Left ventricle myocardium inferior (tissue), 1 donor: ENCODE measurements at places on chromosomes 1 and 21. TPM values are rescaled to one million over a fixed set of nuclear protein-coding genes. Genes with fewer than 3 reads are reported as not detected.

CRNN gene
- not detected for total RNA-seq

DNA sequence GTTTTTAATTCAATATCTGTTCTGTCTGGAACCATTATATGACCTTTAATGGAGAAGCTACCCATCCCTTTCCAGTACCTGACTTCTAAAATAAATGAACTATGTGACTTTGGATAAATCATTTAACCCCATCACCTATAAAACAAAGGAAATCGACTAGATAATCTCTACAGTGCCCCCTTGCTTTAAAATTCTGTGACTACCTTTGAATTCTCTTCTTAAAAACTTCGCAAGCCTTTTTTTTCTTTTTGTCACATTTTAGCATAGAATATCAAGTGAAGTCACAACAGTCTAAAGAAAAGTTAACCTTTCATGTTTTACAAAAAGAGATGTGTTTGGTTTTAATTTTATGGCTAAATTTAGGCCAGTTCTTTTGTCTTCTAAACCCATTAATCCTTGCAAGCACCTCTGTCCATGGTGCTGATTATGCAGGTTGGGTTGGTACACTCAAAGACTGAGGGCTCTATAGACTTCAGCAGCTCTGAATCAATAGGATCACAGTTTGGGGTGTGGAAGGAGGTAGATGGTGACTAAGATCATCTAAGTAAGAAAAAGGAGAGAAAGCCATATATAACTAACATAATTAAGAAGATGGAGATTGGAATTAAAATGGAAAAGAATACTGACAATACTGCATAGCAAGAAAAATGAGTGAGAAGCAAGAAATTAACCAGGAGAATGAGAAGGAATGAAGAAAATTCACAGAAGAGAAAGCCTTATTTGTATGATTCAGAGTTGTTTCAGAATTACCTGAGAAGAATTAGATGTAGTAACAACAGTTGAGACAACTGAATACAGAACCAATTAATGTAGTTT lies 59.2 kb downstream of the TBX15 start:
- DNase-seq = no peak

DNA sequence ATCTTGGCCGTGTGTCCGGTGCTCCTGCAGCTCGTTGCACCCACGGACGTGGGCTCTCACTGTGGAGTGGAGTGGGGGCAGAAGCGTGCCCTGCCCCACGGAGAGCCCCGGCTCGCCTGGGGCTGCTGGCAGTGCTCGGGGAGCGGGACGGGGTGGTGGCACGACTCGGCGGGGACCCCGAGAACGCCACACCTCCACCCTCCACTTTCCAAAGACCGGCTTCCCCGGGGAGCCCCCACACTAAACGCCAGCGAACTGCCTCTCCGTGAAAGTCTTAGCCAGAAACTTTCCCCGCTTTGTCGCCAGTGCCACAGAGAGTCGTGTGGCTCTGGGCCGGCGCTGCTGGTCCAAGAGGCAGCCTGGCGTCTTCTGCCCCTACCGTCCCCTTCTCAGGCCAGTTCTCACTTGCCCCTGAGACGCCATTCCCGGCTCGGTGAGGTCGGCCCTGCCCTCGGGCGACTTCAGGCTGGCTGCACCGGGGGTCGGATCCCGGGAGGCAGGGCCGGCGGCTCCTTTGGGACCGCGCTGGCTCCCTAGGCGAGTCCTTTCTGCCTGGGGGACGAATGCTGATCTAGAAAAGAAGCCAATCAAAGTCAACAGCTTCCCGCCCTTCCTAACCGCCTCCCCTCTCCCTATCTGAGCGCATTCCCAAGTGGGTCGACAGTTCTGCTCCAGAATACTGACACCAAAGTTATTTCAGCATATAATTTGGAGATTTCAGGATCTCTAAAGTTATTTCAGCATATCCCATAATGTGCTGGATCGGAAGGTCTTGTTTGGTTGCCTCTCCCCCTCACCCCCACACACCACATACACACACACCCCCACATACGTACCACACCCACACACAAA lies 2.6 kb upstream of the SAMD13 start:
- DNase-seq = peak; percentile 26

AHDC1 gene
- total RNA-seq = 40.1 TPM

IL22RA1 gene
- 0.14 TPM for total RNA-seq

RNU1-4 gene
- 6,072 TPM for total RNA-seq

CIART gene
- 8.7 TPM for total RNA-seq

GRCh38 chr1:219387211-219387610 lies 213.5 kb downstream of the LYPLAL1 start:
- no peak for DNase-seq

GJA9 gene
- not detected for total RNA-seq

DNA sequence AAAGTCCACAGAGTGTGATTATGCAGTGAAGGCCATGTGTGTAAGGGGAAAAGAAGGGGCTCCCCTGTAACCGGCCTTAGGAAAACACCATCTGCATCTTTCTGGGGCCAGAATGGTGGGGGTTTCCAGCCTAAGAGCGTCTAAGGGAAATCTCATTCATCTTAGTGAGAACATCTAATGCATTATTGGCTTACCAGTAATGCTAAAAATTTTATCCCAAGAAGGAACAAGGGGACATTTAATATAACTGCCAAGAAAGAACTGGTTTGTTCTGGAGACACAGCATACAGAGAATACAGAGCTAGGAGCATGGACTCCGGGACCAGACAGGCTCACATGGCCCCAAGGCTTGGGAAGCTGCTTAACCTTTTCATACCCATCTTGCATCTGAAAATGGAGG lies 58.3 kb upstream of the DSCAM start:
- DNase-seq = no peak

GRCh38 chr1:36786425-36786824 lies 247.9 kb downstream of the GRIK3 start:
- no peak for DNase-seq

DNA sequence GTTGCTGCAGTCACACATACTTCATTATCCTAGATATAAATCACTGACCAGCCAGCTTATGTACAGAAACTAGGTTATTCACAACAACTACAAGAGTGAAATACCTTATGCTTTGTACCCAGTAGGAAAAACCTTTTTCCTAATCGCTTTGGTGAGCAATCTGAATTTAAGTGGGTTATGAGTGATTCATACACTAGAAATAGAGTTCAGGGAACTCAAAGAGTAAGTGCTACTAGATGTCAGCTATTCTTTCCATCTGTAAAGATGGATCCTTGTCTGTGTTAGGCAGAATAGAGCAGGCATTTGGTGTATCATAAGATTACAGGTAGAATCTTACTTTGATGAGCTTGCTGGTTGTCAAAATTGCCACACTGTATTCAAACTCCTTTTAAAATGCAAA lies 101.9 kb downstream of the ZNF644 start:
- DNase-seq = no peak

LCE1F gene
- total RNA-seq = not detected

GRCh38 chr1:155134880-155135414 lies 705 bp upstream of the SLC50A1 start:
- peak; percentile 84 for DNase-seq

- DNase-seq = no peak
Measured at GRCh38 chr21:44539046-44539445, 949 bp downstream of the KRTAP10-1 start.

DNA sequence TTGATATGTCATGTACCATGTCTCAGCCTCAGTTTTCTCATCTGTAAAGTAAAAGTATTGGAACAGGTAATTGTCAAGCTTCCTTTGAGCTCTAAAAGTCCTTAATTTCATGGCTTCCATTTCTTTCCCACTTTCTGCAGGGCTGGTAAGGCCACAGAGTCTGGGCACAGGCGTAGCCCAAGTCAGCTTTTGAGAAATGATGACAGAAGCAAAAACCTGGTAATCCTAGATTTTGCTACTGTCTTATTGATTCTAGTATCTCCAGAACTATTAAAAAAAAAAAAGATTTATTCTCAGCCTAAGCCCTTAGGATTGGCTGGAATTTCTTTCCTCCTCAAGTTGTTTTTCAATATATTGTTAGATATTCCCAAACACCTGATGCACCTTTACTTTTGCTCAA lies 31.3 kb downstream of the PLXNA2 start:
- DNase-seq = no peak

DNA sequence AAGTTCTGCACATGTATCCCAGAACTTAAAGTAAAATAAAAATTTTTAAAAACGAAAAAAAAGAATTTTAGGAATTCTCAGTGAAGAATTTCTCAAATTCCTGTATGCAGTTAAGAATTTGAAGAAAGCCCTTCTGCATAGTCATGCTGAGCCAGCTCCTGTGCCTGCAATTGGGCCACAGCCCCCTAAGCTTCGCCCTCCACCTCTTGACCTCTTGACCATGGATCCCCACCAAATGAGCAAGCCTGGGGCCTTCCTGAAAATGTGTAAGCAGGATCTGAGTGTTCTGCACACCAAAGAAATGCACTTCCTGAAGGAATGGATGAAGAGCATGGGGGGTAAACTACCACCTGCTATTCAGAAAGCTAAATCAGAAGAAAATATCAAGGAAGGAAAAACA lies 52.0 kb downstream of the NBPF6 start:
- no peak for DNase-seq

DNA sequence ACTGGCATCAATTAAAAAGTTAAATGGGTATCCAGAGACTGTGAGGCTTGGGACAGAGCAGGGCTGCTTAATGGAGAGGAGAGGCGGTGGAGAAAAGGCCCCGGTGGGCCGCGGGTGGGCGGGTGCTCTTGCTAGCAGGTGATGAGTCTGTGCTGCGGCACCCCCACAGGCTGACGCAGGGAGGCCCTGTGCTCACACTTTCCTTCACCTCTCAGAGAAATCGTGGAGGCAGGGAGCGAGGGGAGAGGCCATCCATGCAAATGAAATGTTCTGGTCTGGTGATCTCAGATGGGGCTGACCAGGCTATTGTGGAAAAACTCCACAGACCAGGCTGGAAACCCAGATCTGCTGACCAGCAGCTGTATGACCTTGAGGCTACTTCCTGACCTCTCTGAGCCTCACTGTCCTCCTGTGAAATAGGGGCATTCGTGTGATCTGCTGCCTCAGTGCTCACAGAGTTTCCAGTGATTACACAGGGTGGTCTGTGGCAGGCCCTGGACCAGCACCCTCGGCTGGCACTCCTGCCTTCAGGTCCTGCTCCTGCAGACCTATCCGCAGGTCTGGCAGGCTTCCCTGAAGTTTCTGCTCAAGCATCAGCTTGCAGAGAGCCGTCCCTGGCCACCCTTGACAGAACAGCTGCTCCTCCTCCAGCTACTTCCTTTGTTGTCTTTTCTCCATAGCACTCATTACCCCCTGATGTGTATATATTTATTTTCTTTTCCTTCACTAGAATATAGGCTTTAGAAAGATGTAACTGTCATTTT lies 89.2 kb downstream of the BEND5 start:
- no peak for DNase-seq

- no peak for DNase-seq
Measured at GRCh38 chr1:154411525-154411924, 6.4 kb downstream of the IL6R start.

GRCh38 chr1:201172999-201173610 lies 17.5 kb upstream of the IGFN1 start:
- no peak for DNase-seq

- no peak for DNase-seq
Measured at GRCh38 chr1:17196496-17197185, 8.3 kb upstream of the PADI1 start.

TRPM2 gene
- total RNA-seq = 1.8 TPM

KRTAP21-1 gene
- not detected for total RNA-seq

LAPTM5 gene
- total RNA-seq = 18.8 TPM

GRCh38 chr21:45811136-45811535 lies 167.6 kb downstream of the PCBP3 start:
- no peak for DNase-seq

DNA sequence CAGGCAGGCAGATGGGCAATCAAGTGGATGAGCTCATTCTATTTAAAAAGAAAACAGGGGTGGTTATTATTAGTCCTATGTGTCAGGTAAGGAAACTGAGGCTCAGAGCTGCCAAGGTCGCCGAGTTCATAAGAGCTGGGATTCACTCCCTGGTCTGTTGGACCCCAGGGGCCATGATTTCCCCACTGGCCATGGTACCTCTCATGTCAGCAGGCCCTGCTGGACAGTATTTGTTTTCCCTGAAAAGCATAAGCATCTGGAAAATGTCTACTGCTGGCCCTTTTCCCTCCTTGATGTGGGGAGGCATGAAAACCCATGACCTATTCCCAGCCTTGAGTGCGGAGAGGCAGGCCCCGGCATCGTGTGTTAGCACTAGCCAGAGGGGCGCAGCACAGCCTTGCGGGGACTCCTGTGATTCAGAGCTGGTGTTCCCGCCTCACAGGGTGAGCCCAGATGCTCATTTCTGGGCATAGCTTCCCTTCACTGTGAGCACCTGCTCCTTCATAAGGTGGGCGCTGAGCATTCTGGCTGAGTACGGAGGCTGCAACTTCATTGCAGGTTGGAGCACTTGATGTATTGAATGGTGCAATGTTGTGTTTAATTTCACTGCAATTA lies 617.5 kb downstream of the PTPRU start:
- DNase-seq = no peak

DNA sequence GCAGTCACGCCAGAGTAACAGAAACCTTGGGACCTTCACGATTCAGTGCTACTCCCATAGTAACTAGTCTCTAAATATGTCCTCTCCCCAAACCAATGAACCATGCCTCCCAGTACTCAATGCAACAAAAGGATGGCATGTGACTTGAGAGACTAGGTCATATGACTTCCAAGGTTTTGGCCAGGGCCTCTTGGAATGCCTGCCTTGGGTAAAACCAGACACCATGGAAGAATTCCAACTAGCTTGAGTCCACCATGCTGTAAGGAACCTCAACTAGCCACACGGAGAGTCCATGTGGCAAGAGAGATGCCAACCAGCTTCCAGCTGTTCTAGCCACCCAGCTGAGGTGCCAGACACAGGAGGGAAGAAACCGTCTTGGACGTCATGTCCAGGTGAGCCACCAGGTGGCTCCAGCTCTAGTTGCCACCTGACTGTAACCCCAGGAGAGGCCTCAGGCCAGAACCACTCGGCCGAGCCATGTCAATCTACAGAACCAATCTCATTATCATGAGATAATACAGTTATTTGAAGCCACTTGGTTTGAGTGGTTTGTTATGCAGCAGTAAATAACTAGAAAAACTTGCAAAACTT lies 115.0 kb downstream of the SYF2 start:
- DNase-seq = no peak

- DNase-seq = no peak
Measured at GRCh38 chr1:41355761-41356160, 5.5 kb upstream of the FOXO6 start.
